ENCODE measurements at places on chromosomes 11 and 22. TPM values are rescaled to one million over a fixed set of nuclear protein-coding genes. Genes with fewer than 3 reads are reported as not detected.

The KCNJ11 gene
- total RNA-seq: not detected

The TTC28 gene
- 27.5 TPM for total RNA-seq

The GLYAT gene
- total RNA-seq: not detected

The PDGFB gene
- total RNA-seq: under 0.01 TPM

The OR51B5 gene
- total RNA-seq: 0.30 TPM

The TMEM25 gene
- total RNA-seq: 23.2 TPM

The SCGB1A1 gene
- not detected for total RNA-seq

The OR4A16 gene
- total RNA-seq: not detected

The WNT11 gene
- 0.37 TPM for total RNA-seq

The LRRC74B gene
- total RNA-seq: under 0.01 TPM

The SLC29A2 gene
- total RNA-seq: 0.97 TPM

The OR4C13 gene
- total RNA-seq: not detected

The MYO18B gene
- 3.6 TPM for total RNA-seq

The PHOX2A gene
- total RNA-seq: not detected

The MYH9 gene
- 1,553 TPM for total RNA-seq

The TRMT2A gene
- 40.7 TPM for total RNA-seq

The LARGE1 gene
- 16.0 TPM for total RNA-seq

The CCDC15 gene
- total RNA-seq: 1.9 TPM

The OR5B21 gene
- not detected for total RNA-seq

The DNHD1 gene
- 4.5 TPM for total RNA-seq

The KCNQ1 gene
- not detected for total RNA-seq

The CSF2RB gene
- under 0.01 TPM for total RNA-seq

The SEPTIN3 gene
- 0.30 TPM for total RNA-seq

The CARD16 gene
- total RNA-seq: 2.0 TPM

The CRYBB3 gene
- total RNA-seq: not detected

The SDHD gene
- total RNA-seq: 107 TPM

The OSM gene
- not detected for total RNA-seq

The C11orf97 gene
- total RNA-seq: not detected

The MUS81 gene
- 44.8 TPM for total RNA-seq

The DGCR6 gene
- total RNA-seq: 1.8 TPM

The MIAT gene
- total RNA-seq: 1.2 TPM

The CRYAB gene
- total RNA-seq: 3.0 TPM

The CAPN5 gene
- total RNA-seq: 27.5 TPM

The NXPE2 gene
- total RNA-seq: 0.09 TPM

The CD59 gene
- 370 TPM for total RNA-seq

The BTG4 gene
- not detected for total RNA-seq

The OR52A1 gene
- not detected for total RNA-seq

The SEC14L6 gene
- total RNA-seq: 0.23 TPM

The MS4A3 gene
- total RNA-seq: not detected
